ENCODE measurements at places on chromosomes 3 and 15.
A peak's percentile ranks its signal among the peaks of the same experiment; 100 is the strongest.

GRCh38 chr15:33113666-33114373 is 80.7 kb downstream of the FMN1 start:
- no peak for DNase-seq

DNA sequence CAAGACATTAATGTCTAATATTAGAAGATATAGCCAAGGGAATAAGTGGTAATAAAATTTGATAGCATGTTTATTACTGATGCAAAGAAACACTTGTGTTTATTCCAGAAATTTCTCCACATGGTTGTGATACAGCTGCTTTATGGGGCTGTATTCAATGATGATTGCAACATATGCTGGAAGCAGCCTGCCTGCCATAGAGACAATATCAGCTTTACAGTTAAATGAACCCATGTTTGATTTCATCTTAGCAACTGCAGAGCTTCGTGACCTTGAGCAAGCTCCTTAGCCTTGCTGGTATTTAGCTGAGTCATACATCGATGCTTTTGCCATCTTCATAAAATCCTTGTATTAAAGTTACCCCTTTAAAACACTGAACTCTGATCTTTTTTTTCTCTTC is 168.1 kb upstream of the STAC start:
- DNase-seq, result no peak

GRCh38 chr3:11373654-11374053 is 101.5 kb downstream of the ATG7 start:
- DNase-seq, result no peak

- DNase-seq, result no peak
Measured at GRCh38 chr15:55546718-55547117, 38.7 kb upstream of the DNAAF4 start.

DNA sequence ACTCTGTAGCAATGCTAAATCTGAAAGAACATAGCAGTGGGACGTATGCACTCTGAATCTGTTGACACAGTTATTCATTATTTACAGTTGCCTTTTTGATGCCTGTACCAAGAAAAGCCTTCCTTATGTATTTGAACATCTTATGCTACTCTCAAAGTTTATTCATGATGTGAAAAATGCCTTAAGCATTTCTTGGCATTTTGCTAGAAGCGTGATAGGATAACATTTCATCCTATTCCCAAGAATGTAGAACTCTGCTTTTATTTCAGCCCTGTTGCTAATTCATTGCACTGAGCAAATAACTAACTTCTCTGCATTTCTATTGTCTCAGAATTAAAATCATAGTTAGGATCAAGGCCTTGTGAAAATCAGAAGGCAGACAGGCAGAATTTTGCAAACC is 105.5 kb downstream of the STRIT1 start:
- DNase-seq, result no peak

GRCh38 chr3:151709847-151710246 is 23.9 kb upstream of the AADACL2 start:
- no peak for DNase-seq

DNA sequence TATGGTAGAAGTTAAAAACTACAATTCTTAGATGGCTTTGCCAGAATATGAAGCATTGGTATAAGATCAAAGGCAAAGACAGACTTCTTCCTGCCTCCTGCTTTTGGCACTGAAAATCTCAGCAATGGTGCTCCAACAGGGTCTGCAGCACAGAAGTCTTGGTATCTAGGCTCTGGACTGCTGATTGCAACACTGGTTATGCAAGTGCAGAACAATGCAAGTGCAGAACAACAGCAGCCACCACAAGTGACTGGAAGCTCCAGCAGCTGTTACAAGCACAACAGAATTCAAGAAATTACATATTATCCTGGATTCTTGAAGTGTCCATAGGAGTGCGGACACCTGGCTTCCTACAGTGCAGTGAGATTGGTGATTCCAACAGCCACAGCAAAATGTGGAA is 33.7 kb downstream of the ZBTB20 start:
- DNase-seq, result no peak

- no peak for DNase-seq
Measured at GRCh38 chr15:34653992-34654391, 70.5 kb upstream of the GOLGA8B start.

GRCh38 chr3:9324944-9325343 is 37.9 kb upstream of the THUMPD3 start:
- no peak for DNase-seq

GRCh38 chr3:134663721-134664456 is 13.1 kb upstream of the KY start:
- no peak for DNase-seq

GRCh38 chr3:40120806-40121205 is 188.7 kb upstream of the EIF1B start:
- no peak for DNase-seq

DNA sequence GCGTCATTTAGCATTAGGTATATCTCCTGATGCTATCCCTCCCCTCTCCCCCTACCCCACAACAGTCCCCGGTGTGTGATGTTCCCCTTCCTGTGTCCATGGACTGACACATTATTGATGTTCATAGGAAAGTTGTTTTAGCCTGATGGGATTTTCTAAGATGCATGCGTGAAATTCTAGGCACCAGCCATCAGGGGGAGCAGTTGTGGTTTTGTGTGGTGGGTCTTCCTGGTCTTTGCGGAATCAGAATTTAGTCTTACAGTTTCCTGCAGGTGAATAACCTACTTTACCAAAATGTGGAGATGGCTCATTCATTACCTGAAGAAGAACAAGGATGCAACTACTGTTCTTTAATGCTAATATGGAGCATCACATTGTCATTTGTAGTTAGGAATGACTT is 455.0 kb upstream of the THBS1 start:
- no peak for DNase-seq

DNA sequence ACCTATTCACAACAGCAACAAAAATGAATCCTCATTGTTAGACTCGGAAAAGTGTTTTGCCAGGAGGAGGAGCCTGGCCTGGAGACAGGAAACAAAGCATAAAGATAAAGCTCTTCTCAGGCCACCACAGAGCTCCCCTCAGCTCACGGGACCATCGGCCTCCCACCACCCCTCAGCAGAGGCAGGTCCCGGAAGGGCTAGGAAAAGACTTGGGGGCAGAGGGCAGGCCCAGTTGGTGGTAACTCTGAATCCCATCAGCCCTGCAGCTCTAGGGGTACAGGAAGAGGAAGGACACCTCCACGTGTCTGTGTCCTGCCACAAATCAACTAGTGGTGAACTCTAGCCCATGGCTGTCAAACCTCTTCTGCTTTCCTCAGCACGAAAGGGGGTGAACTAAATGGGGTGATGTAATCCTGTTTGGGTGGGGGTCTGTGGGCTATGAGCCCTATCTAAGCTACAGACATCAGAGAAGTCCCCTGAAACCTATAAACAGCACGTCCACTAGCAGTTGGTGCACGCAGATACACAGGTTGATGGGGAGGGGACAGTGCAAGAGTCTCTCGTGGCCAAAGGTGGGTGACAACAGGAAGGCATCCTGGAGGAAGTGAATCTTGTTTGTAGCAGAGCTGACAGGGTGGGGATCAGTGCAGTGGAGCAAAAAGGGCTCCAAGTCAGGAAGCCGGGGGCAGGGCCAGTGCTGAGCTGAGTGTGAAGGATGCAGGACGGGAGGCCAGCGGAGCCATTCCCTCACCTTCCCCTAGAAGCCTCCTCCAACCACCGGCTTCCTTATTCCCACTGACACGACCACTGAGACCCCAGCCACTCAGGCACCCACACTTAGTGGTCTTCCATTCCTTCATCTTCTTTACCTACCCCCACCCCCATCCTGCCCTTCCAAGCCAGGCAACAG is 111.1 kb upstream of the HACD2 start:
- DNase-seq, result no peak

DNA sequence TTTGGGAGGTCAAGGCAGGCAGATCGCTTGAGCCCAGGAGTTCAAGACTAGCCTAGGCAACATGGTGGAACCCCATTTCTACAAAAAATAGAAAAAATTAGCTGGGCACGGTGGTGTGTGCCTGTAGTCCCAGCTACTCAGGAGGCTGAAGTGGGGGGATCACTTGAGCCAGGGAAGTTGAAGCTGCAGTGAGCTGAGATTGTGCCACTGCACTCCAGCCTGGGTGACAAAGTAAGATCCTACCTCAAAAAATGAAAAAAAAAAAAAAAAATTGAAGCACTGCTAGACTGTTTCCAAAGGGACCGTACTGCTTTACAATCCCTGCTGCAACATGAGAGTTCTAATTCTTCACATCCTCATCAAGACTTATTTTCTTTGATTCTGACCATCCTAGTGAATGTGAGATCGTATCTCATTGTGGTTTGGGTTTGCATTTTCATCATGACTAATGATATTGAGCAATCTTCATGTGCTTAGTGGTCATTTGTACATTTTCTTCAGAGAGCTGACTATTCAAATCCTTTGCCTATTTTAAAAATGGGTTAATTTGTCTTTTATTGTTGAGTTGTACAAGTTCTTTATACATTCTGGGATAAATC is 10.8 kb downstream of the CMTM8 start:
- DNase-seq, result peak; percentile 8

DNA sequence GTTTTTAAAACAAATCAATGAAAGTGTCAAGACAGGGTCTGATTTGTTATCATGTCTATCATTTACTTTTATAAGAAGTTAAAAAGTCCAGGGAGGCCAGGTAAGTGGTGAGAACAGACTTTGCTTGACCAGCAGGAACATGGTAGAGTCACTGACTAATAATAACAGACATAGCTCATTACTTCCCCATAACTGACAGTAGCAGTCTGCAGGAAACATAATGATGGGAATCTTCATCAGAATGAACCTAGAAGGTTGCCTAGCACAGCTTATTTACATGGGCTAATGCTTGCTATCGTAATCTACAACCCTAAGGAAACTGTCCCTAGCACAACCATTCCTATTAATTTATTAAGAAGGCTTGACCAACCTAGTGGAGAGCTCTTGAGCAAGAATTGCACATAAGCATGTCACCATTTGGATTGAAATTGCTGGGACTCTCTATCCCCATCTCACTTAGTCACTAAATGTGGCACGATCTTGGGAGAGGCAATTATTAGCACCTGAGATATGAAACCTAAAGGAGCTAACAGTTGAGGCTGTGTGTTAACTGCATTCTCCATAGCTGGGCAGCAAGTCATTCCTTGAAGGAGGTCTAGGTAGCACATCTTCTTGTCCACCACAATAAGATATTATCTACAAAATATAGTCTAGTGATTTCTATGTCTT is 139.6 kb upstream of the ZBTB20 start:
- no peak for DNase-seq

DNA sequence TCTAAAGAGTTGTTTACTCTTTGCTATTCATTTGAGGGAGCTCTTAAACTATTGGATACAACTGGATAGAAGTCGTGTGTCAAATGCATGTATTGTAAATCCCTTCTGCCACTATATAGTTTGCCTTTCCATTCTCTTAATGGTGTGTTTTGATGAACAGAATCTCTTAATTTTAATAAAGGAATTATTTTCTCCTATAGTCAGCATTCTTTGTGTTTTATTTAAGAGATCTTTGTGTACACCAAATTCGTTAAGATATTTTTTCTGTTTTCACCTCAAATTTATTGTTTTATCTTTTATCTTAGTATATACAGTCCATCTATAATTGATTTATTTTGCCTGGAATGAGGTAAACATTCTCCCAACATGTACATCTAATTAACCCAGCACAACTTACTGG is 551.5 kb upstream of the AGTR1 start:
- no peak for DNase-seq

DNA sequence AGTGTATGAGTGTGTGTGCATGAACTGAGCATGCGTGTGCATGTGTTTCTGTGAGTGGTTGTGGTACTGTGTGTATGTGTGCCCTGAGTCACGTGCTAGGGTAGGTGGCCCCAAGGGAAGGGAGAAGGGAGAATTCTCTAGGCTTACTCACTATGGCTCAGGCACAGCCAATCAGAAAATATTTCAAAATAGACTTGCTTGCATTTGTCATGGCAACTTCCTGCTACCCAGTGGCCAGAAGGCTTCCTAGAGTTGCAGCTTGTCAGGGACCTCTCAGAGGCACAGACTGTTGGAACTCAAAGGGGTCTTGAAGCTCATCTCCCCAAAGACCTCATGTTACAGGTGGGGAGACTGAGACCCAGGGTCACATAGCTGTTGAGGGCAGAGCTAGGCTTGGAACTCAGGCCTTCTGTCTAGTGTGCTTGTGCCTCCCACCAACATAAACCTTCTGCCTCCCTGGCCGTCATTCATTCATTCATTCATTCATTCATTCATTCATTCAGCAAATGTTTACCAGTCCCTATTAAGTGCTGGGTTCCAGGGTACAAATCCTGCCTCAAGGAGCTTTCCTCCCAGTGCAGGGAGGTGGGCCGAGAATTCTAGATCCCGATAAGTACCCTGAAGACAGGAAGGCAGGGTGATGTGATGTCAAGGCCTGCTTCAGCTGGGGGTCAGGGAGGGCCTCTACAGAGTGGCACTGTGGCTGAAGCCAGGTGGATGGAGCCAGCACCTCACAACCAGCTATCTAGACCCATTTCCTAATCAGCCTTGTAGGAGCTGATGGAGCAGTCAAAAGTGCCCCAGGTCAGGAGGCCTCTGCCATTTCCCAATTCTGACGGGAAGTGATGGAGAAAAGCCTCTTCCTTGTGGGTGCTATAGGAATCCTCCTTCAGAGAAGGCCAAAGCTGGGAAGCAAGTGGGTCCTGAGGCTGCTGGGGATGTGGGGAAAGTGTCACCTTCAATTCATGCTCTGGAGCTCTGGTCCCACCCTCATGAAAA is 10.9 kb upstream of the RFT1 start:
- DNase-seq, result peak; percentile 91

DNA sequence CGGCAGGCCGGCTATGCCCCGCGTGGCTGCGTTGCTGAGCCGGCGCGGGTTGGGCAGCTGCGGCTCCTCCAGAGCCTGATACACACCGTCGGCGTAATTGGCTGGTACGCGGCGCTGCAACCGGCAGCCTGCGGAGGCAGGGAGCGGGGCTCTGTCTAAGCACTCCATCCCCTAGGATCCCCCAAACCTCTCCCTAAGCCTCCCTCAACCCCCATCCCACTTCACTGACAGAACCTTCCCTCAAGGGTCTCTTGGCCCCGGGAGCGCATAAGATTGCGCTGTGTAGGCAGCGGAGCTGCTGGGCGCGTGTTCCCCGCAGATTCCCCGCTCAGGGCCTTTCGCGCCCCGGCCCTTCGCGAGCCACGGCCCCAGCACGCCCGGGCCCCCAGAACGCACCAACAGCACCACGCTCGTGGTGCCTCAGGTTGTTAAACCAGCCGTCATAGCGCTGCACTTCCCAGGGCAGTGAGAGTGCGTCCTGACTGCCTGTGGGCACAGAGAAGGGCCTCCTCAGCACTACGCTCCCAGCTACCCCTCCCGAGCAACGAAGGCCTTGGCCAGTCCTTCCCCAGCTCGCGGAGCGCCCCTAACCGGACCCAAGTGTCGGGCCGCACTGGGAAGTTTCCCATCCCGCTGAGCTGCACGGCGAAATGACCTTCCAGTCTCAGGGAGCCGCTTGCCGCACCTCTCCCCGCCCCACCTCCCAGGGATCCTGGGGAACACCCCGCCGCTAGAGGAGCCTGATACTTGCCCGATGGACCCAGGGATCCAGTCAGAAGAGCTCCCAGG is 1.2 kb downstream of the DUOX2 start:
- no peak for DNase-seq

All from GF-D8 (cell line).